ENCODE measurements at places on chromosomes 16 and 17.

GRCh38 chr17:31686495-31686894 lies 172.5 kb downstream of the COPRS start:
- DNase-seq: no peak

GRCh38 chr17:82976982-82977488 lies 102.4 kb upstream of the METRNL start:
- DNase-seq: no peak

DNA sequence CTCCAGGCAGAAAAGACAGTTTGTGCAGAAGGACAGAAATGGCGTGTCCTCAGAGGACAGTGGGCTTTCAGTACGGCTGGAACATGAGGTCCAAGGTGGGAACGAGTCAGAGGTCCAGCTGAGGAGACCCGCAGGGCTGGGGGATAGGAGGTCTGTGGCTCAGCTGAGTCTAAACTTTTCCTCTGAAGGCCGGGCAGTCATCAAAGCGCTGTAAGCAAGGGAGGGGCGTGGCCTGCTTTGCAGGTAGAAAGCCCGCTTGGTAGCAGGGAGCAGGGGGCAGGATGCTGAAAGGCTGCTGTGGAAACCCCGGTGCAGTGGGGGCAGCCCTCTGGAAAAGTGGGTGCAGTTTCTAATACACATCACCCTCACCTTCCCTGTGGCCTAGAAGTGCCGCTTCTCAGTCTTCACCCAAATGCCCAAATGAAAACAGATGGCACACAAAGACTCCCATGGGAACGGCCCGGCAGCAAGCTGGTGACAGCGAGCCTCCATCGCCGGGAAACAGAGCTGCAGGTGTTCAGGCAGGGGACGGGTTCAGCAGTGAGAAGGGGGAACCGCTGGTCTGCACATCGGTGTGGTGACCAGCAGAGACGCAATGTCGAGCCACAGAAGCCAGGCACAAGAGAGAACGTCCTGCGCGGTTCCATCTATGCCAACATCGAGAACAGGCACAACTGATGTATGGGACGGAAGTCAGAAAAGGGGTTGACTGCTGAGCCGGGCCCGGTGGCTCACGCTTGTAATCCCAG lies 12.2 kb upstream of the OSGIN1 start:
- no peak for DNase-seq

DNA sequence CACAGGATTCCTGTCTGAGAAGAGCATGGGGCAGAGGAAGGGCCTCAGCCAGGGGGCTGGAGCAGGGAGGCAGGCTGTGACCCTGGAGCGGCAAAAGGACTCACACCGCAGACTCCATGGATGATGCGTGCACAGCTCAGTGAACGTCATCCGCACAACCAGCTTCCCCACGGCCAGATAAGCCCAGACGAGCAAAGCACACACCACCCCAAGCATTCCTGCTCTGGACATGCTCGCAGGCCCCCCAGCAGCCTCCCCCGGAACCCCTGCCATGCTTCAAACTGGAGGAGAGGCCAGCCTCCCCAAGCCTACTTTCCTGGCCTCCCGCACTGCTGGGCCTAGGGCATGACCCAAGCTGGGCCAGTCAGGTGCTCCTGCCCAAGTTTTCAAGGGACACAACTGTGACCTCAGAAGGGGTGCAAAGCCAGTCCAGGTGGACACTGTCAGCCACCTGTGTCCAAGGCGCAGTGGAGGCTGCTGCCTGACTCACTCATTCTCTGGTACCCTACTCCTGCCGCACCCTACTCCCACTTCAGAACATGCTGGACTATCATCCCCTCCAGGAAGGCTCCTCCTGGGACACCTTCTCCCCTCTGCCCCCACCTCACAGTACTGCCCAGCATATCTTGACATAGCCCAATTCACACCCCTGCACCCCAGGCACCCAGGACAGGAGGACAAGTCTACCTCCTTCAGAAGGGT lies 4.8 kb downstream of the BCAR1 start:
- no peak for DNase-seq

DNA sequence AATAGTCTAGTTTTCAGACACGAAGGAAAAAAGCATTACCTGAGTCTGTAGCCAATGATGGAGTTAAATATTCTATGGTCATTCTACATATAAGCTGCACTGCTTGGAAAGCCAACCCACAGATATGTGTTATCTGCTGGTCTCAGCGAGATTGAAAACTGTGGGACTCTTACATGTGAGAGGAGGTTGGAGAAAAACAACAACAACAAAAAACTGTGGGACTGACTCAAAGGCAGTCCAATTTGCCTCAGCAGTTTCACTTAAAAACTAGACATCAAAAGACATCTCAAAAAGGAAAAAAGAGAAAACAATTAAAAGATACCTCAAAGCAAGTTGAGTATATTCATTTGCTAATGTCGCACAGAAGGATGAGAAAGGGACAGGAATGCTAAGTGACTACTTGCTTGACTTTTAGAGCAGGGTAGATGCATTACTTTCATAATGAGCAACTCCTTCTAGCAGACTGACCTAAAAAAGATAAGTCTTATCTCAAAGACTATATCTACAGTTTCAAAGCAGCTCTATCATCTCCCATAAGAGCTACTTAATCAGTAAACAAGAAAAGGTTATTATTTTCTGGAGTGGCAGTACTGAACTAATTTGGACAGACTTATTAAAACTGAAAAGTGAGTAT lies 35.5 kb upstream of the ITGA2B start:
- DNase-seq: no peak

GRCh38 chr17:57810721-57811637 lies 38.9 kb downstream of the MRPS23 start:
- DNase-seq: no peak

DNA sequence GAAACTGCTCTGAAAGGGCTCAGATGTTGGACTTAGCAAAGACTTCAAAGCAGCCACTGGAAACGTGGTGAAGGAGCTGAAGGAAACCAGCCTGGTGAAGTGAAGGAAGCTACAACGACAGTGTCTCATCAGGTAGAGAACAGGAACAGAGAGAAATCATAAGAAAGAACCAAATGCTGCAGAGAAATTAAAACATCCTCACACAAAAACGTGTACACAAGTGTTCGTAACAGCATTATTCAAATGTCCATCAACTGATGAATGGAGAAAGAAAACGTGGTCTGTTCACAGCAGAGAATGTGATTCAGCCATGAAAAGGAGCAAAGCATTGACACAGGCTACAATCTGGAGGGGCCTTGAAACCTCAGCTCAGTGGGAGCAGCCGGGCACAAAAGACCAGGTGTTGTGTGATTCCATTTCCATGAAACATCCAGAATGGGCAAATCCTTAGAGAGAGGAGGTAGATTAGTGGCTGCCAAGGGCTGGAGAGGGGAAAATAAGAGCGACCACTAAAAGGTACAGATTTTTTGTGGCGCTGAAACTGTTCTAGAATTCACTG lies 26.9 kb downstream of the IFT140 start:
- no peak for DNase-seq

GRCh38 chr17:30970831-30971567 lies at the start of gene RNF135:
Gene RNF135, plus strand, starts transcription at chr17:30971039. Its CDS starts 35 bp downstream, at chr17:30971074.
- peak; percentile 91 for DNase-seq

DNA sequence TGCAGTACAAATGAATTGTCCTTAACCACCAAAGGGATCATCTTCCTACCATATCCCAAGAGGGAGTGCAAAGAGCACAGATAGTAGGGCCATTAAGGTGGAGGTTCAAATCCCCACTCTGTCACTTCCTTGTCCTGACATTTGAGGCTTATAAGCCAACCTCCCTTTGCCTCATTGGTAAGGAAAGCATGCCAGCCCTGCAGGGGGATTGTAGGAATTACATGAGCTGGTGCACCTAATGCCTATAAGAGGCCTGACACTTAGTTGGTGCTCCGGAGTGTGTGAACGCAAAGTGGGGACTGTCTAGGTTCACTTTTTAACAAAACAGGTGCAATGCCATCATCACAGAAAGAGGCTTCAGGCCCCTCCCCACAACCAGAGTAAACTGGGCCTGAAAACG lies 374.4 kb downstream of the SNX29 start:
- DNase-seq: no peak

DNA sequence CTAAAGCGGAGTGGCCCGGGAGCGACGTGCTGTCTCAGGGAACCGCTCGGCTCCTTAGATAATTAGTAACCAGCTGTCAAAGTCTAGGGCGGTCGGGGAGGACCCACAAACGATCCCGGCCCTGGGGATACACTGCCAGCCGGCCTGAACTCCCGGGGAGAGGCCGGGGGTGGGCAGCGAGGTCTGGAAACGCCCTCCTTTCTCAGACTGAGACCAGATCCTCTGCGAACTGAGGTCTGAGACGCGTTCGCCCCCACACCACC lies 1.3 kb downstream of the HNF1B start:
- no peak for DNase-seq

DNA sequence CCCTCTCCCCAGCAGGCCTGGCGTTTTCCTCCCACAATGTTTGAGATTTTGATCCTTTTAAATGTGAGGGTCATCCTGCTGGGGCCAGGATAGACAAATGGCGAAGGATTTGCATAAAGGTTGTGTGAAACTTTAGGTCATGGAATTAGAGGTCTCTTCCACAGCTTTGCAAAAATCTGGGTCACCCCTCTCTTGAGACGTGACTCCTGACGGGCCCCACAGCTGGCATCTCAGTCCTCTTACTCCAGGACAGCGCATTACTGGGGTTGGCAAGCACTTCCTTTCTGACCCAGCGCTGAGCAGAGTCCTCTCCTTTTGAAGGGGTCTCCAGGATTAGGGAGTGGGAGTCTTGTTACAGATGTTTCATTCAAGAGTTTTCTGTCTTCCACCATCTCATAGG lies 7.4 kb downstream of the ZNF629 start:
- no peak for DNase-seq

- DNase-seq: no peak
Measured at GRCh38 chr17:74441537-74441936, 9.6 kb downstream of the GPRC5C start.

DNA sequence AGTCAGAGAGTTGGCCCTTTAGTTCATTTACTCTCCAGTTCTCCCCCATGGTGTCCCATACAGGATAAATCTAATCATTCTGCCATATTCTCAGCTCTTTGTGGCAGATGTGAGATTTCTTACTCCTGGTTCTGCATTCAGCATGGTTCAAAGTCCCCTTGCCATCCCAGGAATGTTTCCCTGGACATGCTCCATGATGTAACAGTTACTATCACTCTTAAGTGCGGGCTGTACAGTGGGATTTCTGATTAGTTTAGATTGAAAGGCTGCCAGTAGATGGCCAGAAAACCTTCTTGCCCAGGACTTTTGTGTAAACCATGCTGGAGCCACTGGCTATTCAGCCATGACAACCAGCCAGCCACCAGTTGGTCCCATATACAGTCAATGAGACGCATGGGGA lies 10.4 kb downstream of the KRT37 start:
- DNase-seq: no peak

DNA sequence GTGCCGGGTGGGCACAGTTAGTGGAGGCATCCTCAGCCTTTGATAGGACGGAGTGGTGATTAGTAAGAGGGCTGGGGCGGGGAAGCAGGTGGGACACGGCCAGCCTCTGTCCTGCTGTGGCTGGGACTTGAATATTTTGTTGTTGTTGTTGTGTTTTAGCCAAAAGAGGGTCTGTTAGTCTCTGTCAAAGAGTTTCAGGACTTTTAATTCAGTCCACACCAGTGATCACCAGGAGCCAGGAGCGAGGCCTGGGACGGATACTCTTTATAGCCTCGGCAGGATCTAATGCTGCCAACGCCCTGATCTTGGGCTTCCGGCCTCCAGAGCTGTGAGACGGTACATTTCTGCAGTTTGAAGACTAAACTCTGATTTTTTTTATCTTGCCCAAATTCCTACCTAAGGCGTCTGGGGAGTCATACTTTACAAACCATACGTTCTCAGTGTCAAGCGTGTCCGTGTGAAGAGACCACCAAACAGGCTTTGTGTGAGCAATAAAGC lies 2.9 kb upstream of the RNF213 start:
- no peak for DNase-seq

Data from SW 1271 (cell line).